8988T (cell line): ENCODE measurements at places on chromosomes 11 and 22.

GRCh38 chr22:25829237-25829636 is 87.2 kb downstream of the MYO18B start:
- no peak for DNase-seq

DNA sequence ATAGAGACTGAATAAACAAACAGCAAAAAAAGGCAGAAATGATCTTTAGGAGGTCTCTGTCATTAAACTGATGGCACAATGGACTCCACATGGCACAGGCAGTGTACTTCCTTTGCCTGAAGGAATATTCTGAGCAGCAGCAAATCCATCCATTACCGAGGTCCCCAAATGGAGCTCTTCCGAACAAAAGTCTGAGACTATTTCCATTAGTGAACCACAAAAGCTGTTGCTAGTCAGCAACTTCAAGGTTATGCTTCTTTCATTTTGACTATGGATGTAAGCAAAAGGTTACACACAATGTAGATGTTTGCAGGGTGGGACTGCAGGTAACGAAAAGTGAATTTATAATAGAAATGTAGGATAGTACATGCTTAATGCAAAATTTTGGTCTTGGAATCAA is 14.5 kb downstream of the NARS2 start:
- no peak for DNase-seq

- DNase-seq = no peak
Measured at GRCh38 chr11:46599340-46600193, 5.7 kb upstream of the AMBRA1 start.

GRCh38 chr11:100472727-100473389 is 214.2 kb upstream of the ARHGAP42 start:
- DNase-seq = no peak

DNA sequence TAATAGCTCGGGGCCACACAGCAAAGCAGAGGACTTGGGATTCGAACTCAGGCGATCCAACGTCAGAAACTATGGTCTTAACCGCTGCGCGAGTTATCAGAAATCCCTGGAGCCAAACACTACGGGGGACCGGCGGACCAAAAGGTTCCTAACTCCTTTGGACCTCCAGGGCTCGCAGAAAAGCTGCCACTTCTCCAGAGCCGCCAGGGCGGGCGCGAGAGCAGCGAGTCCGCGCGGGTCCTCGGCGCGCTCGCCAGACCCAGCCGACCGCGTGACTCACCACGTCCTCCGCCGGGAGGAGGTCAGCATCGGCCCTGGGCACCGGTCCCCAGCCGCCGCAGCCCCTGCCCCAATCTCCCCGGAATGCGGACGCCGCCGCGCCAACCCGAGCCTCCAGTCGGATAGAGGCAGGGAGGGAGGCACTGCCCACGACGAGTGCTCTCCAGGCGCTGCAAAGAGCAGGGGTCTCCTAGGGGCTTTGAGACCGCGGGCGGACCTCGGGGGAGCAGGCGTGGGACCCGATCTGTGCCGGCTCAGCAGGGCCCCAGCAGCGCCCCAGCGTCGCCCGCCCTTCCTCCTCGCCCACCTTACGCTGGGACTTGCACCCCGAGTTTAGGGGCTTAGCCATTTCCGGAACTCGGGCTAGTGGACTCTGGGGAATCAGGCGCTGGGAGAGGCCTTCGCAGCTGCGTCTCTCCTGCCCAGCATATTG is 6.2 kb upstream of the ALX4 start:
- DNase-seq = no peak

GRCh38 chr11:108545909-108546501 is 47.6 kb downstream of the EXPH5 start:
- DNase-seq = no peak

DNA sequence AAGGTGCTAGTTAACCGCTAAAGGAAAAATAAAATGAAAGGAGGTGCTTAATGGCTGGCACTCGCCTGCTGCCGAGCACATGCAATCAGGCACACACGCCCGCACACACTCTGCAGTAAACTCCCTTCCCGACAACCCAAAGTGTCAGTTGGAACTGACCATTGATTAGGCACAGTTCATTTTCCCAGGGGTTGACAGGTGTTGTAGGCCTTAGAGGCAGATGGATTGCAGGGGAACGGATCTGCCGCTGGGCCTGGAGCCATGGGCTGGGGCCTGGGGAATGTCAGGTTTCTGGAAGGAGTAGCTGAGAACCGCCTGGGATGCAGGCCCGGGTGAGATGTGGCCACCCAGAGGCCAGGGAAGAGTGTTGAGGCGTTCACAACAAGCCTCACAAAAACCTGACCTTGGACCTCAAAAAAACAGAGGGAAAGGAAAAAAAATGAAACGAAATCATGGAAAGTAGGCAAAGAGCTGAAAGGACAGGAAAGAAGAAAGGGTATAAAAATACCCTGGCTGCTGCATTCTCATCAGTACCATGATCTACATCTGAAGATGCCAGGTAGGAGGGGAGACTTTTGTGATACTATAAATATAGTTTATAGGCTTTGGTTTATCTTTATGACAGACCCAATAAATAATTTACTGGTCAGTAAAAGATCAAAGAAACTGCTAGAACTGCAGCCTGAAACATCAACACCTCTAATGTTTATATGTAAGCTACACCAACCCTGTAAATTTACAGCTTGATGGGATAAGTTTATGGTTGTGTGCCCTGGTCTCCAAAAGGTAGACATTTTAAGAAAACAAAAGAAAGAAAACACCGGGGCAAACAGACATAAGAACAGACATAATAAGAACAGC is 313.4 kb downstream of the BUD13 start:
- DNase-seq = no peak

GRCh38 chr22:38347181-38347943 is 30.1 kb upstream of the CSNK1E start:
- no peak for DNase-seq

- peak; percentile 67 for DNase-seq
Measured at GRCh38 chr22:32474635-32475467, at the start of gene FBXO7. Gene FBXO7 (plus strand): TSS chr22:32474811. CDS start chr22:32475003, 192 bp downstream.
